Cortex of kidney (tissue), 1 donor: ENCODE measurements at places on chromosomes 2 and 18.

- no peak for DNase-seq
Observed at GRCh38 chr2:29879456-29879855, 41.9 kb downstream of the ALK start.

- no peak for DNase-seq
Observed at GRCh38 chr2:16091576-16092282, 151.4 kb downstream of the MYCN start.

GRCh38 chr2:181058378-181059269 lies 78.2 kb downstream of the UBE2E3 start:
- DNase-seq: no peak

DNA sequence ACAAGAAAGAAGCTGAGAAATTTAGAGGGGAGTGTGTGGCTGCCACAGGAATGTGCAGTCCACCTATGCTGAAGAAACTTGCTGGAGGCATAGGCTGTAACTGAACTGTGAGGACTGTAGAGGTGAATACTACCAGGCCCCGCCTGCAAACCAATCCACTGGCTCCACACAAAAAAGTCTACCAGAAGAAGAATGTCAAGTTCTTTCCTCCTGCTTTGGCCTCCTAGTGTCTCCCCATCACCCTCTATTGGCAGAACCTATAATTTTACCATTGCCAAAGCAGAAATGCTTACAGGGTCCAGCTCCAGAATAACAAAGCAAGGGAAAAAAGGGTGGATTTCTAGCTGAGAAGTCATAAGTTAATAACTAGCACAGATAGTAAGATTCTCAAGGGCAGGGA lies 5.9 kb upstream of the ATP5MC3 start:
- no peak for DNase-seq

DNA sequence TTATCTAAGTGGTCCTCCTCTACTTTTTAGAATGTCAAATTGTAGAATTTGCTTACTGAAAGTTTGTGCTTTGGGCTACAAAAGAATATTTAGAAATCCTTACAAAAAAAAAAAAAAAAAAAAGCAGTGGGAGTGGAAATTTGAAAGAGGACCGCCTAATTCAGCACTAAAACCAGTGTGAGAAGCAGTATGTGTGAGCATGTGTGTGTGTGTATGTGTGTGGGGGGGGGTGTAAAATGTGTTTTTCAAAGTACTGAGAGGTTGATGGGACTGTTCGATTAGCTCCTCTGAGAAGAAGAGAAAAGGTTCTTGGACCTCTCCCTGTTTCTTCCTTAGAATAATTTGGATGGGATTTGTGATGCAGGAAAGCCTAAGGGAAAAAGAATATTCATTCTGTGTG lies at the start of gene VIT:
TSS of gene VIT (plus strand) at position 175 of the 400 bp plus-strand sequence. CDS start 19,664 bp downstream, outside the sequence.
- no peak for DNase-seq
